ENCODE measurements at places on chromosomes 3 and 15. TPM values are rescaled to one million over a fixed set of nuclear protein-coding genes. Genes with fewer than 3 reads are reported as not detected.
A peak's percentile ranks its signal among the peaks of the same experiment; 100 is the strongest.

DNA sequence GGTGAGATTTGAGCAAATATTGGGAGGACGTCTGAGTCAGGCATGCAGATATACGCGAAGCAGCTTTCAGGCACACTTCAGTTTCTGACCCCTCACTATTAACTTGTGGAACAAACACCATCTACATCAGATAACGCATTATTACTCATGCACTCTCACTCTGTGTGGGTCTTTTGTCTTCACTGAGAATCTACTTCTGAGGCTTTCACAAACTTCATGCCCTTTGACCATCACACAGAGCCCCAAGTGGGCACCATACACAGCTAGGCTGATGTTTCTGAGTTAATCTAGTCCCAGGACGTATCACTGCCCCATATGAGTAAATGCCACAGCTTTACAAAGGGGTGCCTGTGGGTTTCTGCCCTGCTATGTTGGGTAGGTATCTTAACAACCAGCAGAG lies 39.6 kb upstream of the IP6K2 start:
- no peak for DNase-seq

DNA sequence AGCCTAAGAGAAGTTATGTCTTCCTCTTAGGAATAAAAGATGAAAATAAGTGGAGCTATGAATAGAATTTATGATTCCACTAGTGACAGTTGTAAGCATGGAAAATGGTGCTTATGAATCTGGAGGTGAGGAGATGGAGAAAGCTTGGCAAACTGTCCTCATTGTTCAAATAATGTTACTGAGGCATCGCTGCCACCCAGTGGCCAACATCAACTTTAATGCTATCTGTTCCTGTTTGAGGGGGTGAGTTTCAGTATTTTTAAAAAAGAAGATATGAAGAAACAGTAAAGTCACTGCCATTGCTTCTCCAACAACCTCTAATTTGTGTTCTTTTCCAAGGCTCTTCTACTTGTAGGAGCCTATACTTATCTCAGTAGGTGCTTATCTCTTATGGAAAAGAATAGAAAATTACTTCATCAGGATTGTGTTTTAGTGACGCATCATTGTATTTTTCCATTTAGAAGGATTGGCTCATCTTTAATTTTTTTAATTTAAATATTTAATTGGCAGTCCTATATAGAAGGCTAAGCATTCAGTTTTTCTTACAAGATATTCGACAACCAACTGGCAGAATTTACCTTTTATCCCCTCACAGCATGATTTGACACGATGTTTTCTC lies 260.4 kb upstream of the P2RY1 start:
- peak; percentile 59 for DNase-seq

SLC24A5 gene
- total RNA-seq: not detected

DNA sequence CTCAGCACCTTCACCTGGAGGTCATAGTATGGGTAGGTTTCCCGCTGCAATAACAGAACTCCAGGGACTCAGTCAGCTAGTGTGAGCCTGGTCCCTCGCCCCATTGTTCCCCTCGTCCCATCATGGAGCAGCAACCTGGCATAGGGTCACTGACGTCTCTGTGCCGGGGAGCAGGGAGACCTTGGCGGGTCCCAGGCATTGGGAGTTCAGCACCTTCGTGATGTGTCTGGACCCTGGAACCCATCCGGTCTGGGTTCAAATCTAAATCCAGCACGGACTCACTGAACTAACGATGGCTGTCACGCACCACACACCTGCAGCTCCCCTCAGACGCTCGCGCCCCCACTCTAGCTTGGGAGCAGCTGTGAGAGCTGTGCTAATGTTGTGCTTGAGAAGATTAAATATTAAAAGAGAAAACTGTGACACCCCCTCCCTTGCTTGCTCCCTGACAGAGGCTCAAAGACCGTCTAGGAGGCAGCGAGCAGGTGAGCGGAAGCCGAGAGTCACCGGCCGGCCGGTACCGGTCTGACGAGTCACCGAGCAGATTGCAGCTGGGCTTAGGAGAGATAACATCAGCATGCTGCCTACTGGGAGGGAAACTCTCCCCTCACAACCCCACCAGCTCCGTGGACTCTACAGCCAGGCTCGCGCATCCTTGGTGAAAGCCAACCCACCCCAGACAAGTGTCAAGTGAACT lies 742 bp downstream of the PLA2G4F start:
- DNase-seq: no peak

TXNRD3 gene
- 7.6 TPM for total RNA-seq

GPR62 gene
- not detected for total RNA-seq

DNA sequence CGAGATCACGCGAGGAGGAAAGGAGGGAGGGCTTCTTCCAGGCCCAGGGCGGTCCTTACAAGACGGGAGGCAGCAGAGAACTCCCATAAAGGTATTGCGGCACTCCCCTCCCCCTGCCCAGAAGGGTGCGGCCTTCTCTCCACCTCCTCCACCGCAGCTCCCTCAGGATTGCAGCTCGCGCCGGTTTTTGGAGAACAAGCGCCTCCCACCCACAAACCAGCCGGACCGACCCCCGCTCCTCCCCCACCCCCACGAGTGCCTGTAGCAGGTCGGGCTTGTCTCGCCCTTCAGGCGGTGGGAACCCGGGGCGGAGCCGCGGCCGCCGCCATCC lies 1.1 kb upstream of the SETD5 start:
- peak; percentile 92 for DNase-seq

- no peak for DNase-seq
Observed at GRCh38 chr15:66508293-66508883, 3.3 kb downstream of the ZWILCH start.

ACP3 gene
- 1.2 TPM for total RNA-seq

DNA sequence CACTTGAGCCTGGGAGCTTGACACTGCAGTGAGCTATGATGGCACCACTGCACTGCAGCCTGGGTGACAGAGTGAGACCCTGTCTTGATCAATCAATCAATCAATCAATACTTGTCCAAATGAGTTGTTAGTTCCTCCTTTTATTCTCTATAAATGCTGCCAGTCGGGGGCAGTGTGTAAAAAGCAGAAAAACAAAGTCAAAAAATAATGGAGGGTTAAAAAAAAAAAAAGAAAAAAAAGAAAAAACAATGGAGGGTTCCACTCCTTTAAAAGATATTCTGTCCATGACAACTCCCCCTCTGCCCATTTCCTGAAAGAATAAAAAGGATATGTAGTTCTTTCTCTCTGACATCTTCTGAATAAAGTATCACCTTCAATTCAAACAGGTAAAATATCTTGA lies 1068.6 kb downstream of the FHIT start:
- DNase-seq: no peak

TNNC1 gene
- total RNA-seq: 4.7 TPM

DNA sequence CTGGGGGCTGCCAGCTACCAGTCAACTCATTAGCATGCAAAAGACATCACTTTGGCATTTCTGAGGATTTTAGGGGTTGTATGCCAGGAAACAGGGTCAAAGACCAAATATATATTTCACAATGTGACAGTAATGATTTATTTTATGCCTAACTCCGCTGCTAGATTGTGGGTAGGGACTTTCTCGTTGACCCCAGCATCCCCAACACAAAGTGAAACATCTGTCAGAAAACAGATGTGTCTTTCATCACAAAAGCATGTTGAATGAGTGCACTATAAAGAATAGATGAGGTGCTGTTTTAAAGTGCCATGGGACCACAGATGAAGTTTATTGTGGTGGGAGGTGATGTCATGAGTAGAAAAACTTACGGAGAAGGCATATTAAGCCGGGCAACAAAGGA lies 59.7 kb downstream of the ITPR1 start:
- no peak for DNase-seq

DNA sequence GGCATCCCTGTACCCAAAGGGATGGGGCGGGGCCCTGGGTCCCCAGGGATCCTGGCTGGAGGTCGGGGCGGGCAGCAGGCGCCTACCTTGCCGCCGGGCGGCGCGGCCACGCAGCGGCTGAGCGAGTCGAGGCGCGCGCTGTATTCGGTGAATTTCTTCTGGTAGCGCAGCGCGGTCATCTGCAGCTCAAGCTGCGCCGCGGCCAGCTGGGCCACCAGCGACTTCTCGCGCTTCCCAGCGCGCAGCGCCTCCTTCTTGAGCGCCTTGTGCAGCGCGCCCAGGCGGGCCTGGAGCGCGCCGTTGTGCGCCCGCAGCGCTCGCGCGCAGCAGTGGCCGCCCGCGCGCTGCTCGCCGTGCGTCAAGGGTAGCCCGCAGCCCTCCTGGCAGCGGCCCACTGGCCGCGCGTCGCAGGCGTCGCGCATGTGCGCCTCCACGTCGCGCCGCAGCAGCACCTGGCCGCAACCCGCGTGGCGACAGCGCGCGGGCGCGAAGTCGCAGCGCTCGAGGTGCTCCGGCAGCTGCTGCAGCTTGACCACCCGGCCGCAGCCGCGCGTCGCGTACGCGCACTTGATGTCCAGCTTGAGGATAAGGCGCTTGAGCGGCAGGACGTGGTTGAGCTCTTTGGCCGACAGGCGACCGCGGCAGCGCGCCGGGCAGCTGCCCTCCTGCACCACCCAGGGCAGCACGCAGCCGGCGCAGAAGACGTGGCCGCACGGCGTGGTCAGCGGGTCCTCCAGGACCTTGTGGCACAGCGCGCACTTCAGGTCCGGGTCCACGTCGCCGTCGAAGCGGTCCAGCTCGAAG lies 522 bp downstream of the PDZRN3 start:
- DNase-seq: peak; percentile 84

GRCh38 chr3:117809186-117810081 lies 1099.9 kb downstream of the TUSC7 start:
- DNase-seq: no peak

- DNase-seq: no peak
Observed at GRCh38 chr3:105233010-105233409, 133.7 kb upstream of the ALCAM start.

DNA sequence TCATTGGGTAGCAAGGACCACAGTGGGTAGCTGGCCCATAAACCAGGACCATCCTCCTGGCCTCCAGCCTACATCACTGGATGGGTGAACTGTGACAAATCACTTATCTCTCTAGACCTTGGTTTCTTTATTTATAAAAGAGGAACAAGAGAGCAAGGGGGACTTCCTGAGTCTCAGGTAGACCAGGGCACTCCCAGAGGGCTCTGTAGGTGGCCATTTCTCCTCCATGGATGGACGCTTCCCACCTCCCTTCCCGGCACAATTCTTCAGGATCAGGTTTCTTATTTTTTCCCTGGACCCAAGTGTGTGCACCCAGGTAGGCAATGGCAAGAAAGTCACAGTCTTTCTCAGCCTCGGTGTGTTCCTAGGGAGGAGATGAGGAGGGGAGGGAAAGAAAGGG lies 41.4 kb upstream of the SPATA12 start:
- DNase-seq: no peak

SETD2 gene
- total RNA-seq: 51.8 TPM

GRCh38 chr3:115217292-115217677 lies 70.2 kb upstream of the ZBTB20 start:
- DNase-seq: no peak

GNB5 gene
- 26.6 TPM for total RNA-seq

PRR20G gene
- not detected for total RNA-seq

SLC6A11 gene
- not detected for total RNA-seq

CLSTN2 gene
- total RNA-seq: 20.6 TPM

MB21D2 gene
- total RNA-seq: 3.9 TPM

DNA sequence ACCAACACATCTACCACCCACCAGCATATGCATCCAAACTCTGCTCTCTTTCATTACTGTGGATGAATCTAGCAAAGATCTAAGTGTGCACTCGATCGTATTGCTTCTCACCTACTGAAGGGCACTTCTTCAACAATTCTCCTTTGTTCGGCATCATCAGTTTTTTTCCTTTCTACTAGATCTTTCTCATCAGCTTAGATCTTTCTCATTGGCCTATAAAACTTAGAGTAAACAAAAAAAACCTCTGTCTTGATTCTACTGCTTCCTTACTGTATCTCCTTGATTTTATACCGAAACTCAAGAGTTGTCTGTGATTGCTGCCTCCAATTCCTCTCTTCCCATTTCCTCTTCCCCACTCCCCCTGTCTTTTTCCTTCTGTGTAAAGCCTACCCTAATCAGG lies 36.1 kb upstream of the TIPARP start:
- DNase-seq: no peak

Data from aorta (tissue), 5 donors.